ENCODE measurements at places on chromosomes 4 and X. TPM values are rescaled to one million over a fixed set of nuclear protein-coding genes. Genes with fewer than 3 reads are reported as not detected.

DNA sequence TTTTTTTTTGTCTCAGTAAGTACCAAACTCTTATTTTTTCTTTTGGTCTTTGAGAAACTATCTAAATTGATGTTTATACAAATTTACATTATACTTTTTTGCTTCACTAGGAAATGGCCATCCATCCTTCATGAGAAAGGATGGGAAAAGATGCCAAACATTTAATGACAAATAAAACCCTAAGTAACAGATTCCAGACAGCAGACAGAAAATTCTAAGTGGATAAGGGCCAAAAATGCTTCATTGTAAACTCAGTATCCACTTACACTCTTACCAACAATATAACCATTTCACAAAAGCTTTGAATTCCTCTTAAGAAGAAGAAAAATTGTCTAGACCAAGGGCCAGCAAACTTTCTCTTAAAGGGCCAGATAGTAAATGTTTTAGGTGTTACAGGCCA lies 3.5 kb downstream of the GUCY1B1 start:
- DNase-seq, result no peak
- no peaks in the 10 kb centered on the region for H3K36me3 ChIP-seq
- H3K27me3 ChIP-seq, result no peaks in the 10 kb centered on the region
- H3K4me3 ChIP-seq, result no peak overlapping the region
- H3K4me1 ChIP-seq, result peaks cover 3% of the 10 kb centered on the region

DNA sequence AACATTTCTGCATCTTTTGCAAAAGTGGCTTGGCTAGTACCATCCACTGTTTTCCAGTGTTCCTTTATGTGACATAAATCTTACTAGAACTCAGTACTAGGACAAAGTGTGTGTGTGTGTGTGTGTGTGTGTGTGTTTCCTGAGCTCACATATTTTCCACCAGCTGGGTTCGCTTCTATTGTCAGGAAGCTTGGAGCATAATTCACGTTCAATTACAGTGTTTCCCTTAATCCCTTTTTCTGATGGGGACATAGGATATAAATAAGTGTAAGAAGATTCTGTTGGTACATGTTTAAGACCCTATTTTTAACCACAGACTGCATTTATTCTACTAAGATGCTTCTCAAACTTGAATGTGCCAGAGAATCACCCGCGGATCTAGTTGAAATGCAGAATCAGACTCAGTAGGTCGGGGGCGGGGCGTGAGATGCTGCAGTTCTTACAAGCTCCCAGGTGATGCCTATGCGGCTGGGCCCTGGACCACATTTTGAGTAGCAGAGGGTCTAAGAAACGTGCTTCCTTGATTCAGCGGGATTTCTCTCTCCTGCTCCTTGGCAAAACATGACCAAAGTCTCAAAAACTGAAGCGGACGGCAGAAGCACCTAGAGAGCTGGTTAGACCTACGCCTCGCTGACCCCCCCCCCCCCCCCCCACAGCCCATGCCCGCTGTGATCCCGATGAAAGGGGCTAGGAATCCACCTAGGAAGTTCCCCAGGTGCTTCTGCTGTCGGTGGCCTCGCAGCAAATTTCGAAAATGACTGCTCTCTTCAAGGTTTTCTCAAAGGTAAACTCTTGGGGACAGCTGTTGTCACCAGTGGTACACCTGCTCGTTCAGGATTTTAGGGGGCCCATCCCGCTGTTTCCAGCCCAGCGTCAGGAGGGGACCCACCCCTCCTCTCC lies 797 bp downstream of the CD99L2 start:
- no peaks in the 10 kb centered on the region for H3K36me3 ChIP-seq
- no peaks in the 10 kb centered on the region for H3K4me1 ChIP-seq
- DNase-seq, result peak; percentile 78
- H3K27me3 ChIP-seq, result no peaks in the 10 kb centered on the region

The POF1B gene
- not detected for total RNA-seq

GRCh38 chr4:148068065-148068911 lies 336.4 kb downstream of the ARHGAP10 start:
- no peaks in the 10 kb centered on the region for H3K27me3 ChIP-seq
- H3K4me1 ChIP-seq, result peaks cover 3% of the 10 kb centered on the region
- H3K36me3 ChIP-seq, result peaks cover 3% of the 10 kb centered on the region
- DNase-seq, result no peak
- H3K4me3 ChIP-seq, result no peak overlapping the region
- no peak overlapping the region for H3K27ac ChIP-seq

The HPGD gene
- total RNA-seq, result not detected

The ARHGAP24 gene
- 52.5 TPM for total RNA-seq

- no peaks in the 10 kb centered on the region for H3K36me3 ChIP-seq
- H3K27me3 ChIP-seq, result no peaks in the 10 kb centered on the region
- no peak overlapping the region for H3K4me3 ChIP-seq
- H3K4me1 ChIP-seq, result no peaks in the 10 kb centered on the region
- H3K27ac ChIP-seq, result no peak overlapping the region
- no peak for DNase-seq
These were observed 103.2 kb upstream of the LANCL3 start for GRCh38 chrX:37468124-37468739.

- no peak for DNase-seq
- no peaks in the 10 kb centered on the region for H3K27me3 ChIP-seq
- H3K4me1 ChIP-seq, result peaks cover 2% of the 10 kb centered on the region
- no peak overlapping the region for H3K27ac ChIP-seq
- no peaks in the 10 kb centered on the region for H3K36me3 ChIP-seq
These were observed 202.9 kb downstream of the NSUN7 start for GRCh38 chr4:40952672-40953071.

DNA sequence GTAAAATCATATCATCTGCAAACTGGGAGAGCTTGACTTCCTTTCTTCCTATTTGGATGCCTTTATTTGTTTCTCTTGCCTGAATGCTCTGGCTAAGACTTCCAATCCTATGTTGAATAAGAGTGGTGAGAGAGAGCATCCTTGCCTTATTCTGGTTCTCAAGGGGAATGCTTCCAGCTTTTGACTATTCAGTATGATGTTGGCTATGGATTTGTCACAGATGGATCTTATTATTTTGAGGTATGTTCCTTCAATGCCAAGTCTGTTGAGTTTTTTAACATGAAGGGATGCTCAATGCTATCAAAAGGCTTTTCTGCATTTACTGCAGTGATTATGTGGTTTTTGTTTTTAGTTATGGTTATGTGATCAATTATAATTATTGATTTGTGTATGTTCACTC lies 2144.6 kb upstream of the TENM3 start:
- H3K27me3 ChIP-seq, result no peaks in the 10 kb centered on the region
- H3K27ac ChIP-seq, result no peak overlapping the region
- no peak for DNase-seq
- no peaks in the 10 kb centered on the region for H3K4me1 ChIP-seq
- no peaks in the 10 kb centered on the region for H3K36me3 ChIP-seq

DNA sequence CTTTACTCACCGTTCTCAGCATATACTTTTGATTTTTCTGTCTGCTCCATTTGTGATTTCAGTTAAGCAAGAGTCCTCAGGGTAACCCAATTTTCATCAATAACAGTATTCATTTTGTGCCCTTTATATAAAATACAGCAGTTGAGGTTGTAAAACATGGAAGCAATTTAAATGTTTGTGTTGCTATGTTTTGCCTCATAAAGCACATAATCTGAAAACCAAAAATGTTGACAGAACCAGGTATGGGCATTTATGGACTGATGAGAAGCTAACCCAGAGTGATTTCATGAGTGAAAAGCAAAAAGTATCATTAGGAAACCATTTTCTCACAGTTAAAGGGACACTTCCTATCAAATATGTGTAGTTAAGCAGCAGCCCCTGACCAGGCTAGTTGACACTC lies at the start of gene ASIC5:
TSS of gene ASIC5 (minus strand) at position 101 of the 400 bp plus-strand sequence. CDS start at position 50, 51 bp downstream.
- H3K36me3 ChIP-seq, result no peaks in the 10 kb centered on the region
- no peak for DNase-seq
- no peak within 1 kb of the TSS for H3K4me3 ChIP-seq
- no peaks in the 10 kb centered on the region for H3K27me3 ChIP-seq
- no peaks in the 10 kb centered on the region for H3K4me1 ChIP-seq

GRCh38 chr4:85793233-85793585 lies 318.3 kb downstream of the ARHGAP24 start:
- peak overlapping the region; percentile 61 for H3K27ac ChIP-seq
- H3K4me3 ChIP-seq, result no peak overlapping the region
- H3K27me3 ChIP-seq, result no peaks in the 10 kb centered on the region
- peaks cover 53% of the 10 kb centered on the region for H3K4me1 ChIP-seq

DNA sequence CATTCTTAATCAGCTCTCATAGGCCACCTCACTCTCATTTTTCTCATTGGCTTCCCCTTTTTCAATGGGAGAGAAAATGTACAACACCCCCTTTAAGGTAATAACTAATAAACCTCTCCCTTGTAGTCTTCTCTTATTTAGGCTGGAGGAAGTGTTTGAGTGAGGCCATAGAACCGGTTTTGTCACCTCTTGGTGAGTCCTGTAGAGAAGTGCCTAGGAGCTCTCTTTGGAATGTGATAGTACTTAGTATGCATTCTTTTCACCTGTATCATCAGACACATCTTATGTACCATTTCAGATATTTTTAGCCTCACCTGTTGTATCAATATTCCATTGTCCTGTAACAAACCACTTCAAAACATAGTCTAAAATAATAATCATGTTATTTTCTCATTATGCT lies 3.5 kb upstream of the TAB3 start:
- peaks cover 4% of the 10 kb centered on the region for H3K4me1 ChIP-seq
- H3K27me3 ChIP-seq, result no peaks in the 10 kb centered on the region
- no peaks in the 10 kb centered on the region for H3K36me3 ChIP-seq
- H3K4me3 ChIP-seq, result no peak overlapping the region
- DNase-seq, result no peak
- H3K27ac ChIP-seq, result no peak overlapping the region

DNA sequence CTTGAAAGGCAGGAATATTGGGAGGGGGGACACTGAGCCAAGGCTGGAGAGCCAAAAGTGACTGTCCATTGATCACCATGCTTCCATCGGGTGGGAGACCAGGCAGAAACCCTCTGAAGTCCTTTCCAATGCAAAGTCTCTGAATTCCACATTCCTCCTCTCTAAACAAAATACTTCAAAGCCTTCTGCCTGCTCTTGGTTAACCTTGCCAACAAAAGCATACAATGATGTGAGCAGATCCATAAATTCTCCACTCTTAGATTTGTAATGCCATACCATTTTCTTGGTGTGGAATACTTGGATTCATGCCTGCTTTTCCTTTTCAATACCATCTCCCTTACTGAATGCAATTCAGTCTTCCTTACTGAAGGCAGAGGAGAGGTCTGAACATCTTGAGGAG lies 74.1 kb upstream of the FAM9B start:
- H3K27me3 ChIP-seq, result no peaks in the 10 kb centered on the region
- H3K27ac ChIP-seq, result no peak overlapping the region
- no peak overlapping the region for H3K4me3 ChIP-seq
- H3K36me3 ChIP-seq, result no peaks in the 10 kb centered on the region
- no peaks in the 10 kb centered on the region for H3K4me1 ChIP-seq

DNA sequence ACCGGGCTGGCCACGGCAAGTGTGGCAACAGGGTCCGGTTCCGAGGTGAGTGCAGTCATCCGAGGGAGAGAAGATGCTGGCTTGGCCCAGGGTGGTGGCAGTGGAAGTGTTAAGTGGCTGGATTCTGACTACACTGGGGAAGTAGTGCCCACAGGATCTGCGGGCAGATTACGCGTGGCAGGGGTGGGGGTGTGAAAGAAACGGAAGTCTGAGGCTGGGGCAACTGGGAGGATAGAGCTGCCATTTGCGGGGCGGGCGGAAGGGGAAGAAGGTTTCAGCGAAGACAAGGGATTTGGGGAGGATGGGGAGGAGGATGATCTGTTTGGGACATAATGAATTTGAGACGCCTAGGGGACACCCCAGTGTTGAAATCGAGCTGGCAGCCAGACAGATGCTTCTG lies 5.3 kb downstream of the RS1 start:
- no peak overlapping the region for H3K27ac ChIP-seq
- H3K36me3 ChIP-seq, result no peaks in the 10 kb centered on the region
- no peaks in the 10 kb centered on the region for H3K4me1 ChIP-seq
- no peak for DNase-seq
